ENCODE measurements at places on chromosomes 12 and 14.

DNA sequence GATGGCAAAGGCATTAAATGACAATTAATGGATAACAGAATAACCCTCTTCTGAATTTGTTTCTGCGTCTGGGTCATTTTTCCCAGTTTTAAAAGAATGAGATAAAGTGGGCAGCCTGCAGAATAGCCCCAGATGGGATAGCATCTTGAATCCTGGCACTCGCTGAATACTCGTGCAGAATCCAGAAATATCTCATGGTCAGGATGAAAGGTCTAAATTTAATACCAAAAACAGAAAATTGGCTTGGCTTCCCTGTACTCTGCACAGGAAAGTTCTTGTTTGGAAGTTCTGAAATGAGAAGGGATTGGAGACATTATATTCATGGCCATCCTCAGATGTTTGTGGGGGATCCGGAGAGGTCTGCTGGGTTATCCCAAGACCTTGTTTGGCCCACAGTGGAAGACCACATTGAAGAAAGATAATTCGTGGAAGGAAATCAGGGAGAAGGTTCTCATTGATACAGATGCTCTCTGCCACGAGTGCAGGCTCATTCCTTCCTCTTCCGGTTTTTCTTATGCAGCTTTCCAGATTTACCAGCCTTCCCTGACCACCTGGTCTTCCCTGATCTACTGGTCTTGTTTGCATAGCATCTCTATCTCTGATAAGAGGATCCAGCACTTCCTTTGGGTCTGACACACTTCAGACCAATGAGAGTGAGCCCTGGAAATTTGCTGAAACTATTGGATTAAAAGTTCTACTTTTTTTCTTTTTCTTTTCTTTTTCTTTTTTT is 6.0 kb upstream of the IFT81 start:
- no peak for DNase-seq

DNA sequence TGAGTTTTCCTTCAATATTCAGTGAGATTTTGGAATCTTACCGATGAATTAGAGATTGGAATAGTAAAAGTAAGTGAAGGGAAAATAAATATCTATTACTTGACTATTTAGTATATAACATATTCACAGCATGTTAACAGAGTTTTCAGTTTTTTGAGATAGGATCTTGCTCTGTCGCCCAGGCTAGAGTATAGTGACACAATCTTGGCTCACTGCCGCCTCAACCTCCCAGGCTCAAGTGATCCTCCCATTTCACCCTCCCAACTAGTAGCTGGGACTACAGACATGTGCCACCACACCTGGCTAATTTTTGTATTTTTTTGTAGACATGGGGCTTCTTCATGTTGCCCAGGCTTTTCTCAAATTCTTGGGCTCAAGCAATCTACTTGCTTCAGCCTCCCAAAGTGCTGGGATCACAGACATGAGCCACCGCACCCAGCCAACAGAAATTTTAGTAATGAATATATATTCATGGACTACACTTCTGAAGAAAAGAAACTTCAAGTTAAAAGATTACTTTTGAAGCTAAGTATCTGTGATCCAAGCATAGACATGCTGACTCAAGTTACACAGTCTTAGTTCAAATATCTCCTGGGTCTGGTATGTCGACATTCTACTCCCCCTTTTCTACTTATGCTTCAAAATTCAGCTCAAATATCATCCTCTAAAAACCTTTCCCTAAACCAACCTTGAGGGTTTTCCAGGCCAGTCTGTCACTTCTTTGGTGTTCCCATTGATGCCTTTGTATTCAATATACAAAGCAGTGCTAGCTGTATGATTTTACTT is 13.8 kb downstream of the UBE2N start:
- no peak for DNase-seq

DNA sequence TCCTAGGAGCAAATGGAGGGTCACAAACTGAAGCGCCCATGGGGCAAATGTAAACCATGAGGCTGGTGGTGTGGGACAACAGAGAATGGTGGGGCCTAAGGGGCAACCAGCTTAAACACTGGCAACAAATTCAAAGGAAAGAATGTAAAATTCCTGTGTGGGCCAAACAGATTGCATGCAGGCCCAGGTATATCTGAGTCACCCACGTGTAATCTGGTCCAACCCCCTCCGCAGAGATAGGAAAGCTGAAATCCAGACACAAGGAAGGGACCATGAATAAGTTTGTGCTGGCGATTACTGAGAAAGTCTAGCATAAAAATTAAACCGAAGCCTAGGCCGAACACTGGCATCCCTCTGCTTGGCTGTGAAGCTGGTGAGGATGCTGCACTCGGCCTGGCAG is 71.6 kb downstream of the ITPK1 start:
- DNase-seq, result no peak

DNA sequence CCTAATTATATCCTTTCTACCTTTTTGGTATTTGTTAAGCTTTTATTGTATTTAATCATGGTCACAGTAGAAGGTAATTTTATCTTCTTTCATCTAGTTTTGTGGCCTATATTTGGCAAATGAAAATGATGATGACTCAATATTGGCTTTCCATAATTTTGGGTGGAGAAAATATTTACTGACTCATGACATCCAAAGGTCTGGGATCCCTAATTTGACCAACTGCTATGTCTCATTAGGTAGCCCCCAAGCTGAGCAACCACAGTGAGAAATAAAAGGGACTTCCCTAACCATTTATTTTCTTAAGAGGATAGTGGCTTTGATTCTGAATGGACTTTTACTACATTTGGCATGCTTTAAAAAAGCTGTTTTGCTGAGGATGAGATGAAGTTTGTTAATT is 289.5 kb downstream of the RMST start:
- no peak for DNase-seq

GRCh38 chr12:43306066-43306465 is 245.9 kb downstream of the ADAMTS20 start:
- DNase-seq, result no peak

DNA sequence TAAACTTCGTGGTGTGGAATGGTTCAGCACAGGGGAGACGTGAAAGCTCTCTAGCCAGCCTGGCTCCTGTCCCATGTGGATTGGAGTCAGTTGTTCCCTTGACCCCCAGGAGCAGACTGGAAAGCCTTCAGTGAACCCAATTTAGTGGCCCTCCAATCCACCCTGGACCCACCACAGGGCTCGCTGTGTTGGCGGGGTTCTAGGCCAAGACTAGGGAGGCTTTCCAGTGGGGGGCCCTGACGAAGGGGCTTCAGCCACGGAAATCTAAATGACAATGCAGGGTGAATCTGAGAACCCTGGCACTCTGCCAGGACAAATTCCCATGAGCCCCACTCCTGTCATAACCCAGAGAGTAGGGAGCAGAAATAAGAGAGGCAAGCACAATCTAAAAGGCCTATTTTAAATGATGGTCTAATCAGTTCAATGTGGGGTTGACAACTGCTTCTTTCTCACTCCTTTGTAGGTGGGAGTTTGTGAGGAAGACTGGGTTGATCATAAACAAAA is 110.8 kb downstream of the SLC35F4 start:
- DNase-seq, result no peak

DNA sequence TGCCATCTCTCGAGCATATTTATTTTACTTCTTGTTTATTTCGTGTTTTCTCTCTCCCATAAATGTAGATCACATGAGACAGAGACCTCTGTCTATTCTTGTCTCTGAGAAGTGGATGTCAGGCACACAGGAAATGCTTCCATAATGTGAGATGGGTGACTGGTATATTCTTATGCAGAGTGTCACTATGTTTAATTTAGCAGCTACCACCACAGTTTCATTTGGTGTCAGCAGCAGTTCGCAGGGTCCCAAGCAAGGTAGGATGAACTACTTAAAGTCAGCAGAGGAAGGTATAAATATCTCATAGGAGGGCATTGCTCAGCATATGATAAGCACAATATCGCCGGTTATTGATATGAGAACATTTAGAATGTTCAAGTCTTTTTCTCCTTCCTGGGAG is 180.9 kb upstream of the CNTN1 start:
- DNase-seq, result no peak

DNA sequence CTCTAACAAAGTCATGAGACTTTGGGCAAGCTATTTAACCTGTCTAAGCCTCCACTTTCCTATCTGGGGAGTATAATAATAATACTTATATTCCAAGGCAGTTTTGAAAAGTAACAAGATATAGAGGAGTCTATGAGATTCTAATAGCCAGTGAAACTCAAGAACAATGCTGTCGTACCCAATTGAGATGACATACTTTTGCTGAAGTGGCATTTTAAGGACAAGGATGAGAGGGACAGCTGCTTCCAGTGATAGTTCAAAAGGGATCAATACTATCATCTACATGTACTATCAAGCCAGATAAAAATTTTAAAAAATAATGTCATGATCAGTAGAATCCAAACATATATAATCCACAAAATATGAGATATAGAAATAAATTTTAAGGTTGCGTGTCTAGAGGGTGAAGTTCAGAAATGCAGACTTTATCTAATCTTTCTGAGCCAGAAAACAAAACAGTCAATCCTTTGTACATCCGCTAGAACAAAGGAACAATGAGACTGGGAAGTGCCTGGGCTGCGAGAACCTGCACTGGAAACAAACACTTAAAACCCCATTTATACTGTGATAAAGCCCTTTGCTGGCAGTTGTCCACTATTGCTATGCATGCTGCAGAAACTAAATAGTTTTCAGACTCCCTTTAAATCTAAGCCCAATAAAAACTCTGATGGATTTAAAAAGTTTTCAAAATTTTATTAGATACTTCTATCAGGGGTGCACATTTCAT is 38.6 kb downstream of the PTPRB start:
- no peak for DNase-seq

DNA sequence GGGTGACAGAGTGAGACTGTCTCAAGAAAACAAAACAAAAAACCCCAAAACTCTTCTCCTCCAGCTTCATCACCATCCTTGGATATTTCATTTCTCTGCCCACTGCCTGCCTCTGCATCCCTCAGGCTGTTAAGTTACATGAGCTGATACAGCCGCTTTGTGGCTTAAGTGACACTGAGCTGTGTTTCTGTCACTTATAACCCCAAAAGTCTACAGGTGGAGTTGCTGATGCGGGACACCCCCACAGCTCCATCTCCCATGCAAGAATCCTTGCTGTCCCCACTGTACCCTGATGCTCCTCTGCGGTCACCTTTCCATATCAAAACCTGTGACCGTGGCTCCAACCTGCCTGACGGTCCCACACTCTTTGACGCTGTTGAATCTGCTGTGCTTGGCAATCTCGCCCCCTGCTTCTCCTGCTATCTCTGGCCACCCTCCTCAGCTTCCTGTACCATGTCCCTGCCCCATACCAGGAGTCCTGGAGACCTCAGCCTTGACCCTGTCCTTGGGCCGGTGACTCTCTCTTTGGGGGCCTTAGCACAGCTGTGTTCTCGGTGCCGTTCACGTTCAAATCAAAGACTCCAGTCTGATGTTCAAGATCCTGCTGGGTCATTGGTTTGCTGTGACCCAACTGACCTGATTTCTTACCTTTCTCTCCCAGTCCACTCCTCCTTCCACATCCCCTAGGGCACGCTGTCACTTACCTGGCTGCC is 20.3 kb downstream of the HVCN1 start:
- DNase-seq, result no peak

GRCh38 chr12:62963486-62964041 is 28.6 kb upstream of the PPM1H start:
- DNase-seq, result no peak

DNA sequence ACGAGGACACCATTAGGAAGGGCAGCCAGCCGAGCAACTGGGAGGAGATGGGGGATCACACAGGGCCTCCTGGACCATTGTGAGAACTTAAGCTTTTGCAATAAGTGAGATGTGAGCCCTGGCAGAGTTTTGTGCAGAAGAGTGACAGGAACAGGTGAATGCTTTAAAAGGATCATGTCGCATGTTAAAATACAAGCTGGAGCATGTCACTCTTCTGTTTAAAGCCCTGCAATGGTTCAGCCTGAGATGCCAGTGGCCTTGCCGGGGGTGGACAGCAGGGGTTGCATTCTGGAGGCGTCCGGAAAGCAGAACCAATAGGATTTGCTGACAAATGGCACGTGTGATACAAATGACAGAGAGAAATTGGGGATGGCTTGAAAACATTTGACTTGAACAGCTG is 137.5 kb upstream of the RFLNA start:
- DNase-seq, result no peak

DNA sequence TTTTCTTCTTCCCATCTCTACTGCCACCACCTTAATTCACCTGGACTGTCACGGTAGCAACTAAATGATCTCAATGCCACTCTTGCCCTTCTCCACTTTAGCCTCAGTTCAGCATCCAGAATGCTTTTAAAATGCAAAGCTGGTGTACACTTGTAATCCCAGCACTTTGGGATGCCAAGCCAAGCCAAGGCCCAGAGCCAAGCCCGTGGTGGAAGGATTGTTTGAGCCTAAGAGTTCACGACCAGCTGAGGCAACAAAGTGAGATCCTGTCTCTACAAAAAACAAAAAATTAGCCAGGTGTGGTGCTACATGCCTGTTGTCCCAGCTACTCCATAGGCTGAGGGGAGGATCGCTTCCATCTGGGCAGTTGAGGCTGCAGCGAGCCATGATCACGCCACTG is 5.9 kb downstream of the CIPC start:
- DNase-seq, result no peak

GRCh38 chr12:15669256-15669948 is 119.8 kb downstream of the EPS8 start:
- DNase-seq, result no peak

GRCh38 chr12:121620333-121620891 is 5.9 kb upstream of the ORAI1 start:
- no peak for DNase-seq

DNA sequence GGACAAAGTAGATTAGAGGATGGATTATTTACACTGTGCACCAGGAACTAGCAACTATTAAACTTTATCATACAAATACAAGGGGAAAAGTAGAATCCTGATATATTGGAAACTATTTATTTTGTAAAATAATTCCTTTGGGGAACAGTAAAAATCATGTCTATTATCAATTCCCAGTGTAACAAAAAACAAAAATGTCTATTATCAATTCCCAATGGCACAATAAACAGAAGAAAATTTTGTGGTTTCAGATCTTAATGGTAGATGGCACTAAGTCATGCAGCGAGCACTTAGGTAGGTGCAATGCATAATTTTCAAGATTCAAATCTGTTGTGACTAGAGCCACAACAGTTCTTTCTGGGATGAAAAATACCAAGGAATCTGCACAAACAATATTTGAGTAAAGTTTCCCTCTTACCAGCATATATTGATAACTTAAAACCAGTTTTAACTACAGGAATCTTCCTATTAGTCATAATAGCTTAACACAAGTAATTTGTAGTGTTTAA is 13.7 kb downstream of the CFL2 start:
- no peak for DNase-seq

- DNase-seq, result no peak
Measured at GRCh38 chr14:93788293-93788542, at the start of gene PRIMA1. TSS of gene PRIMA1 (minus strand) at chr14:93788485. CDS start at chr14:93787718, 767 bp downstream.

GRCh38 chr14:66359500-66359899 is 126.7 kb upstream of the CCDC196 start:
- DNase-seq, result no peak

GRCh38 chr12:47837190-47838171 is 17.8 kb upstream of the HDAC7 start:
- DNase-seq, result peak; percentile 67
